ENCODE measurements at places on chromosomes 13 and 19.

DNA sequence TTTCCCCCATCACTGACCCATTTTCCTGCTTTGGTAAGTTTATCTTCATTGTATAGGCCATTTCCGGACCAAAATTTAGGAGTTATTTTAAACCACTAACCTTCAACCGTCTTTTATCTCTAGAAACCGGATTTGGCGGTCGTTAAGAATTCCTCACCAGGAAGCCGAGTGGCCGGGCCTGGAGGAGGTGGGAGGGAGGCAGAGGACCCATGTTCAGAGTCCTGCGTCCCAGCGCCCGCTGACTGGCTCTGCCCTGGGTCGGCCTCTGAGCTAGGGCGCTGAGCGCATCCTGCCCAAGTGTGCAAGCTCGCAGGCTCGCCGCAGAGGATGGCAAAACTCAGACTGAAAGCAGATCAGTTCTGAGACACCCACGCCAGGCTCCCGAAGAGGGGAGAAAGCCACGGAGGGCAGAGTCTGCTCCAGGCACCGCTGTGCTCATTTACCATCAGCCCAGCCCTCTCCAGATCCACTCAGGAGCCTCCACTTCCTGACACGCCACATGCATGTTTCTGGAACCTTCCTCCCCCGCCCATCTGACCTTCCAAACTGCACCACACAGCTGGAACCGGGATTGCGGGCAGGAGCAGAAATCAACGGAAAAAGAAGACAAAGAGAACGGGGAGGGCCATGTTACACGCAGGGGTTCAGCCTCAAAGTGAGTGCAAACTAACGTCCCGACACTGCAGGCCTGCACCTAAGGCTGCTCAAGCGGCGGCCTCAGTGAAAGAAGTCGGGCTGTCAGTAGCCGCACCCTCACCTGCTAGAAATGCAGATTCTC is 8.3 kb downstream of the COL4A1 start:
- DNase-seq: no peak

DNA sequence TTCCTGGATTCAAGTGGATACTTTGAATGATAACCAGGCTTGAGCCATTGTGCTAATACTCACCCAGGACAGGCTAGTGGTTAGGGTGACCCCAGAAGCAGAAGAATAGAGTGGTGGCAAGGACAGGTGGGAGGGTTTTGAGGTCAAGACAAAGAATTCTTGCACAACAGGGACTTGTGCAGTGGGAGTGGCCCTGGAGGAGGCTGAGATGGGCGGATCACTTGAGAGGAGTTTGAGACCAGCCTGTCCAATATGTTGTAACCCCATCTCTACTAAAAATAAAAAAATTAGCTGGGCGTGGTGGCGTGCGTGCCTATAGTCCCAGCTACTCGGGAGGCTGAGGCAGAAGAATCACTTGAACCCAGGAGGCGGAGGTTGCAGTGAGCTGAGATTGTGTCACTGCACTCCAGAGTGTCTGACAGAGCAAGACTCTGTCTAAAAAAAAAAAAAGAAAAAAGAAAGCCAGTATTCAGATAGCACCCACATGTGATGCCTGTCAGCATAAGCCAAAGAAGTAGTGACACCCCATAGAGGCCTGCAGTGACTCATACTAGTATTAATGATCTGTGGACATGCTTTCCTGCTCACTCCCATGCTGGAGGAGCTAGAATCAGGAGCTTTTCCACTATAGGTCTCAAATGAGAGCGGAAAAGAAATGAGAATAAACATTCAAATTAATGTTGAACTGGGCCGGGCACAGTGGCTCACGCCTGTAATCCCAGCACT is 78.7 kb downstream of the RNF17 start:
- no peak for DNase-seq

GRCh38 chr19:18046059-18046718 is 38.2 kb downstream of the ARRDC2 start:
- no peak for DNase-seq

- DNase-seq: no peak
These were observed 349.3 kb upstream of the SPRY2 start for GRCh38 chr13:80690208-80690607.

DNA sequence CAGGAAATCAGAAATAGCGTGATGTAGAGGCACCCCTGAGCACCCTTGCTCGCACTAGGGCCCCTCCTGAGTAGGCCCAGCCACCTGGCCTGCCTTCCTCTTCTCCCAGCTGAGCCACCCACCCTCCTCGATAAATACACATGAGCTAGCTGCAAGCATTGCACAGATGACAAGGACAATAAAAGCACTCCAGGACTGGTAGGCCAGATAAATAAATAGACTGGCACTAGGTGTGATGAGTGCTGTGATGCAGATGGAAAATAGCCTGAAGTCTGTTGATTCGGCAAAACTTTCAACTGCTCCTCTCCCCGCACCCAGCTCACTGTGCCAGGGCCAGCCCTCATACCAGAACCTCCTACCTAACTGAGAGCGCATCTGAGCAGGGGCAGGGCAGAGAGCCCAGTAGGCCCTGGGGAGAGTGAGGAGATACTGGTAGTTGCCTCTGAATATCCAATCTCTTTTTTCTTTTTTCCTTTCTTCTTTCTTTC is 54.5 kb upstream of the GPI start:
- DNase-seq: no peak

DNA sequence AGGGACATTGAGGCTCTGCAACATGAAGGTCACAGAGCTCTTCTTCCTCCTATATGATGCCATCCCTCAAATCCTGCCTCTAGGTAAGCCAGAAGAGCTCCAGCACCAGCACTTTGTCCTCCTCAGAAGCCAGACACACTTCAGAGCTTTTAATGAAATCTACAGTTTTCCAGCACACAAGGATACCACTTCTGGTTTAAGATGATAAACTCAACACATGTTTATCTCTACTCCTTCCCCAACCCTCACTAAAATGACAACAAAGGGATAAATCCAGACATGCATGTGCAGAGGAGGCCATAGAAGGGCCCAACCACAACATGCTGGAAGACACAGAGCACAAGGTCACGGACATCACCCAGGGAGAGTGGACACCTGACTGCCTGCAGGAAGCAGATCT is 195.3 kb downstream of the USP12 start:
- no peak for DNase-seq

GRCh38 chr19:12913011-12913561 is 6.0 kb downstream of the SYCE2 start:
- DNase-seq: no peak

DNA sequence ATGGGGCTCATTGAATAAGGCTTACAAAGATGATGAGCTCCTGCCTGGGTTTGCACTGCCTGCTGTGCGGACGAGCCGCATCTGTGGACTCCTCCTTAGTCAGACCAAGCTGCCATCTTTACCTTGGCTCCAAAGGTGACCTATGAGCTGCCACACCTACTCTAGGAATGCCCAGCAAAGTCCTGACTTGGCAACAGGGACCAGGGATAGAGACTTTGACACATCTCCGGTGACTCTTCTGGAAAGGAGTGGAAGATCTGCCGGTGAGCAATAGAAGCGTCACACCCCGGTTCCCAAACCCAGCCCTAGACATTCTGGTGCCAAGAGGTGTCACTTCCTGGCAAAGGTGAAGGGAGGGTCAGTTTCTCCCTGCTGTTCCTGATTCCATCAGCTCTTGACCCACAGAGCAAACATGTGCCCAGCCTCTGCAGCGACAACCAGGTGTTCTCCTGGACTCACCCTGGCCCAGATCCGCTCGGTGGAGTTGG is 50.2 kb upstream of the GTF3A start:
- no peak for DNase-seq

GRCh38 chr19:33906578-33907335 is 110.1 kb downstream of the KCTD15 start:
- no peak for DNase-seq

- no peak for DNase-seq
These were observed 31.4 kb downstream of the CERS4 start for GRCh38 chr19:8240274-8241229.

GRCh38 chr13:66314911-66315310 is 915.2 kb downstream of the PCDH9 start:
- DNase-seq: no peak

DNA sequence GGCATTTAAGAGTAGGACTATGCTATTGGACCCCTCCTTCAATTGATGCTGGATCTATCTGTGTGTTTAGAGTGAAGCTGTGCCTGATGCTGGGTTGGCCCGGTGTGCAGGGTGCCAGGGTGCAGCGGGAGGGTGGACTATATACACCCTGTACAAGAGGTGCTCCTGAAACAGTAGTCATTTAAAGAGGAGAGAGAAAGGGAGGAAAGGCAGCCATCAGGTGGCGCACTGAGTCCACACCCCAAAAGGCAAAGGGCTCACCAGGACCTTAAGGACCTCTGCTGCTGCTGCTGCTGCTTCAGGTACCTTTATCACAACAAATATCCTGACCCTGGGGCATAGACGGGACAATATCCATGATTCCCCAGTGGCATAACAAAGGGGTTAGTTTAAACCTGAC is 39.4 kb downstream of the ZNF136 start:
- DNase-seq: peak; percentile 25

GRCh38 chr19:743168-743687 is 7.7 kb upstream of the MISP start:
- no peak for DNase-seq

DNA sequence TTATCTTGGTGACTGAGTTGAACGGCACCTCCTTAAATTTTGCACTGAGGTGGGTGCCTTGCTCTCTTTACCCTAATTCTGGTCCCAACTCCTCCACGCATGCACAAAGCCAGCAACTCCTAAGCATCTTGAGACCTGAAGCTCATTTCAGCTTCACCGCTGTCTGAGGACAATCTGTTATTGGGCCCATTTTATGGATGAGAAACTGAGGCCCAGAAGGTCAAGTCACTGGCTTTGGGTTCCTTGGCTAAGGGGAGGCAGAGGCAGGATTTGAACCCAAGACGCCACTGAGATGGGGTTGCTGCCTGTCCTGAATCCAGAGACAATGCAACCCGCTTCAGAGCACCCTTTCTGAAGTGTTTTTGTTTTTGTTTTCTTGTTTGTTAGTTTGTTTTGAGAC is 22.7 kb downstream of the TINCR start:
- DNase-seq: no peak

GRCh38 chr19:45972081-45972946 is 1.4 kb downstream of the NOVA2 start:
- DNase-seq: no peak

DNA sequence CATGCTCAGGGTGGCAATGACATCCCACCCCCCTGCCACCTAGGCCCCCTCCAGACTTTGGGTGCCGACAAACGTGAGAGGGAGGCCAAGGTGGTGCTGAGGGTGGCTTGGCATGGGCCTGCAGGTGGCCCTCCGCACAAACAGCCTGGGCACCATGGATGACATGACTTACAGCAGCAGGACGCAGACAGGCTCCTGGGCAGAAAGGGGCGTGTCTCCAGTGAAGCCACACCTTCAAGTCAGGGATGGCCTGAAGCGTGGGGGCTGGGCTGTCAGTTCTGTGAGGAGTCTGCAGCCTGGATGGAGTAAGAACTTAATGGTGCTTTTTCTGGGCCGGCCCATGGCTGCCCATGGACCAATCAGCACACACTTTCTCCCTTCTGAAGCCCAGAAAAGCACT is 25.3 kb downstream of the POMP start:
- DNase-seq: no peak

GRCh38 chr13:99553033-99553432 is 51.8 kb downstream of the TM9SF2 start:
- no peak for DNase-seq

DNA sequence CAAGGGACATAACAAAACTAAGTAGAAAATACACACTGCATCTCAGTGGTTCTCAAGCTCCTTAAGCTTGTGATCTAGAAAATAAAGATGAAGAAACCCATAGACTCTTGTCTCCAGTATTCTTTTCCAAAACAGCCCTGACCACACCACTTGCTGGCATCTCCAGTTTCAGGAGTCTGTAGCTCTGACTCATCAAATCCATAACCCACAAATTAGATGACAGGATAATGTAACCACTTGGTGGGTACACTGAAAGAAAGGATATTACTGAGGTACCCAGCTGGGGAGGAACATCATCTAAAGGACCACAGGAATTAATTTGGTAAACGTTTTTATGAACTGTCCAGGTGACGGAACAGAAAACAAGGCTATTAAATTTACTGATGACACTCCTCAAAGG is 214.7 kb downstream of the VWA8 start:
- no peak for DNase-seq

DNA sequence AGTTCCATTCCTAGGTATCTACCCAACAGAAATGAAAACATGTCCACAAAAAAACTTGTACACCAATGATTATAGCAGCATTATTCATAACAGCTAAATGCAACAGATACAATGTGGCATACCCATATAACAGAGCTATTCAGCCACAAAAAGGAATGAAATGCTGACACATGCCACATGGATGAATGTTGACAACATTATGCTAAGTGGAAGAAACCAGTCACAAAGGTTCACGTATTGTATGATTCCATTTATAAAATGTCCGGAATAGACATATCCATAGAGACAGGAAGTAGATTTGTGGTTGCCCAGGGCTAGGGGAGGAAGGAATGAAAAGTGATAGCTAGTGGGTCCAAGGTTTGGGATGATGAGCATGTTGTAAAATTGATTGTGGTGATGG is 10.8 kb downstream of the CRYL1 start:
- DNase-seq: no peak

- DNase-seq: no peak
These were observed 21.7 kb downstream of the PRKCSH start for GRCh38 chr19:11457115-11457514.

GRCh38 chr13:93549326-93550005 is 322.9 kb downstream of the GPC6 start:
- DNase-seq: no peak
